Omental fat pad (tissue), 4 donors: ENCODE measurements at places on chromosomes 1 and 21.

DNA sequence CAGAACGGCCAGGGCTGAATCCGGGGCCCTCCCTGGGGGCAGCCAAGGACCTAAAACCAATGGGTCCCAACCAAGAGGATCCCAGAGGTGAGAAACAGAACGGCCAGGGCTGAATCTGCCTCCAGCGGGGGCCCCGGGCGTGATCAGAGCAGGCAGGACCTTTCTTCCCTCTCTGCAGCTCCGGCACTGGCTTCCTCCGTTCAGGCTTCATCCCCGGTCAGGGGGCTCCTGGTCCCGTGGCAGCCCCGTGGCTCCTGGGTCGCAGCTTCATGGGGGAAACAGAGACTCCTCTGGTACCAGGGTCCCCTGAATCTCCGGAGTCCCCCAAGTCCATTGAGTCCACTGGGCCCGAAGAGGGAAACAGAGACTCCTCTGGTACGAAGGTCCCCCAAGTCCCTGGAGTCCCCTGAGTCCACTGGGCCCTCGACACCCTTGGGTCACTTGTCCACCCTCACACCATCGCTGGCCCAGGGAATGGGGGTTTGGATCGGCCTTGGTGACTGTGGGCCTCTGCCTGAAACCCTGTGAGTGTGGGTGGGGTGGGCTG is 60.1 kb downstream of the PRKCZ start:
- no peak for DNase-seq

- no peak for DNase-seq
Observed at GRCh38 chr1:108634521-108634920, 26.4 kb downstream of the HENMT1 start.

DNA sequence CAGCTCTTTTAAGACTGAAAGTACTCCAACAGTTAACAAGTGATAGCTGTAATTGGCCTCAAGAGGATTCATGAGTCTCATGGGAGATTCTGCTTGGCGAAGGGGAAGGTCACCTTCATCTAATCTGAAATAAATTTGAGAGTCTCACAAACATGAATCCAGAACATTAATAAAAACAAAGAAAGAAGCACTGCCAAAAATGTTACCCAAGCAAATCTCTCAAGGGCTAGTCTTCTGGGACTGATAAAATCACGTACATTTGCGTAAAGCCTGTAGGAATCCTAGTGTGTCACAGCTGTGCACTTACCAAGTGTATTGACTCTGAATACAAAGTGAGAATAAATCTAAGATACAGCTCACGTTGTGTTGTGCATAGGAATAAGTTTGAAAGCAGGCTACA is 21.2 kb upstream of the NUF2 start:
- no peak for DNase-seq

- no peak for DNase-seq
Observed at GRCh38 chr1:66336641-66336990, 197.3 kb upstream of the SGIP1 start.

DNA sequence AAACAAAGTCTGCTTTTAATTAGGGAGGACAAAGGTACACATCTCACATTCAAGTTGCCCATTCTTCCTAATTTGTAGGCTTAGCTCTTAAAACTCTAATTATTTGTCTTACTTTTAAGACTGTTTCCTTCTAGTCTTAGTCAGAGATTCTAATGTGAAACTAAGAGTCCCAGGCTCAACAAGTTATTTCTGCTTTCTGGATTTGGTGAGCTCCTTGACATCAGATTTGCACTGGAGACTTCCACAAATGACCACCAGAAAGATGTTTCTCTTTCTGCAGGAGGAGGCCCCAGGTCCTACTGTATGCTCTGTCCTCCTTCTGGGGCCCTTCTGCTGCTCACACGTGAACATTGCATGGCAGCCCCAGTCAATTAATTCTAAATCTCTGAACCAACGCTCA is 194.2 kb upstream of the JUN start:
- DNase-seq, result no peak

DNA sequence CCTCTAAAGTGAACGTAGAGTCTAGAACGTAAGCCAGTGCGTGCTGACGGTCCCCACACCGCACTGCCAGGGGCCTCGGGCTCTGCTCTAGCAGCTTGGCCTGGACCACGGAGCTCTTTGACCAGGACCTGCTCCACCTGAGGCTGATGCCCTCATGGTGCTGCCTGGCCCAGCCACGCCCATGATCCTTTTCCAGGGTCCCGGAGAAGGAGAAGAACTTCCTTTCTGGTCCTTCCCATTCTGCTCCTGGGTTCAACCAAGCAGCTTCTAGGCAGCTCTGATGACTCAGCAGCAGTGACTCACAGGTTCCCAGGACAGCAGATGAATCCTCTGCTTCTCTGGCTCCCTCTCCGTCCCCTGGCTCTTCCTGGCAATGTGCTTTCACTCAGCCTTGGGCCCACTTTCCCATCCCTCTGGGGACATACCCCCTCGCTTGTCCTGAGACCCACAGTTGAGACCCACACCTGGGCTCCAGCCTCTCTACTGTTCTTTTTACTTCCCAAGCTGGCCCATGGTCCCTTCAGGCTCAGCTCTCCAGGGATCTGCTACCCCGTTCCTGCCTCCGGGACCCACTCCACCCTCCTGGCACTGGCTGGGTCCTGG is 246.3 kb upstream of the RAB4A start:
- DNase-seq, result peak; percentile 78
